ENCODE measurements at places on chromosomes 7 and 10.

DNA sequence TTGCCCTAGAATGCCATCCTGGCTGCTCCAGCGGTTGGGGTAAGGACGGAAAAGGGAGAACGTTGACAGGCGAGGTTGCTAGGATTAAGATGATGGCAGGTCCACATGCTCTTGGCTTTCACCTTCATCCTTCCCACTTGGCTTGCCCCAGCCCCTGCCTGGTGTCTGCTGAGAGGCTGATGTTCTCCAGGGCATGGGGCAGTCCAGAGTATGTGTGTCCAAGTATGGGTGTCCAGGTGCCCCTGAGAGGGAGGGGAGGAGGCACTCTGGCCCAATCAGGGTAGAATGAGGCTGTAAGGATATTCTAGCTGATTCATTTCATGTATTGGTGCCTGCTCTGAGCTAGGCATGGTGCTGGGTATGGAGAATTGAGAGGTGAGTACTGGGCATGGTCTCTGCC, 12.6 kb downstream of the NEURL1 start:
- DNase-seq: no peak

GRCh38 chr10:44292390-44293002, 92.4 kb downstream of the CXCL12 start:
- no peak for DNase-seq

DNA sequence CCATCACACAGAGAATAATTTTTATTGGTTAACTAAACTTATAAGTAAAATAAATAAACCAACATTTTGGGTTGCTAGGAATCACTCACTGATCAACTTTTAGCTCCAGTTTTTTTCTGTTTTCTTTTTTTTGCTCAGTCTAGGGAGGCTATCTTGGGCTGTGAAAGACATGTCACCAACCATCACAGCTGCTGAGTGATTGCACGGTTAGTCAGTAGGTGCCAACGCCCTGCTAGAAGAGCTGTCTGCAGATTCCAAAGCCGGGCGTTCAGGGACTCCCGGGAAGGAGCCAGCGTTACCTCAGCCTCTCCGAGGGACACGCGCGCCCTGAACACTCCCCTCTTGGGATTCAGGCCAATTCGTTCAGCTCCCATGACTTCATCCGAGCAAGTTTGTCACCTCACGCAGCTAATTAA, 604 bp upstream of the STAM start:
- DNase-seq: no peak

DNA sequence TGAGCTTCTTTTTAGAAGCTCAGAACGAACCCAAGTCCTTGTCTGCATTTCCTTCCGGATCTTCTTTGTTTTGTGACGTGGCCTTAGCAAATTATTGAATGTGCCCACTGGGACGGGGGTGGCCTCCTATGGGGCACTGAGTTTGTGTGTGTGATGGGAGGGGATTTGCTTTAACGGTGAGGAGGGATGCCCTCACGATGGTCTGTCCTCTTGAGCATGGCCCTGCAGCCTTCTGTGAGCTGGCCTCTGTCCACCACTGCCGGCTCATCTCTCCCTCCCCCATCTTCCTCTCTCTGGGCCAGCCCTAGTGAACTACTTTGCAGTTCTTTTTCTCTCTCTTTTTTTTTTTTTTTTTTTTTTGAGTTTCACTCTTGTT, 62.9 kb upstream of the MKRN1 start:
- no peak for DNase-seq

DNA sequence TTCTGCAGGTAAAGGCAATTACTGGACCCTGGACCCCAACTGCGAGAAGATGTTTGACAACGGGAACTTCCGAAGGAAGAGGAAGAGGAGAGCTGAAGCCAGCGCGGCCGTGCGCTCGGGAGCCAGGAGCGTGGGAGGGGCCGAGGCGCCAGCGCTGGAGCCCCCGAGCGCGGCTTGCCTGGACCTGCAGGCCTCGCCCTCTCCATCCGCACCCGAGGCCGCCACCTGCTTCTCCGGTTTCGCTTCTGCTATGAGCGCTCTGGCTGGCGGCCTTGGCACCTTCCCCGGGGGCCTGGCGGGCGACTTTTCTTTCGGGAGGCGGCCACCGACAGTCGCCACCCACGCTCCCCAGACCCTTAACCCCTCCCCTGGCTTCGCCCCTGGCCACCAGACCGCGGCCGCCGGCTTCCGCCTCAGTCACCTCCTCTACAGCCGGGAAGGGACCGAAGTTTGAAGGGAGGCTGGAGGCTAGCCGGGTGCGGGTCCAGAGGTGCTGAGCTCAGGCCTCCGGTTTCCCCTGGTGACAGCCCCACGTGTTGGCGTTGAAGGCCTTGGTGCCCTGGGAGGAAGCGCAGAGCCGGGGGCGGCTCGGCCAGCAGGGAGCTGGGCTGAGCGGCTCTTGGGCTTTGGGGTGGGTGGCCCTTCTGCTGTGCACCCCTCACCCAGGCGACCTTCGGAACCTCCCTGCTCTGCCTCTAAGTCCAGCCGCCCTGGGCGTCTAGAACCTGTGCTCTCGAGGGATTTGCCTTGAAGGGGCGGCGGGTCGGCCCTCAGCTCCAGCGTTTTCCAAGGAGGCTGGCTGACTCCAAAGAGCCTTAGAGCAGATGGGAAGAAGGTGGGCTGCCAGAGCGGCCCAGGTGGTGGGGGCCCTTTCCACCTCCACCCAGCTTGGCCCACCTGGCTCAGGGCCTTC, 1.8 kb downstream of the FOXI2 start:
- no peak for DNase-seq

DNA sequence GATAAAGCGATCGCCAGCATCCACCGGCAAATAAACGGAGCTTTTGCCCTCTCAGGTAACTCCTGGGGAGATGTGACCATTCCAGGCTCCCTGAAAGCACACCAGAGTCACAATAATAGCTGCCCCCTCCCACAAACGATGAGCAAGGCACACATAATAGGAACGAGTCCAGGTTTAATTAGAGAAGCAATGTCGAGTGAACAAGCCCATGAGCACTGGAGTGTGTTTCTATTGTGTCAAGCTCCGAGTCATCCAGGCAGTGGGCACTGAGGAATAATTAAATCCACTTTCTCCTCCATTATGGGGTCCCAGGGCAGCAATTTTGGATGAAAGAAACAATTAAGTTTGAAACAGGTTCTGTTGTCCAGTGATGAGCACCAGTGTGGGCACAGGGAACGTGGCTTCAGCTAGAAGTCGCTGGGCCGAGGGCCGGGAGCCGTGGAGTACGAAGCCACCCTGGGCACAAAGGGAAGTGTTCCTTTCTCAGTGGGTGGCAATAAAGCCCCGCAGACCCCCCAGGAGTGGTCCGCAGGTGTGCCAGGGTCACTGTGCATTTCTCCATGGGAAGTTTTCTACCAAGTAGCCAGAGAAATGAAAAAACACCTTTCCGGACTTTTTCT, 12.0 kb downstream of the PNLIPRP2 start:
- DNase-seq: no peak

DNA sequence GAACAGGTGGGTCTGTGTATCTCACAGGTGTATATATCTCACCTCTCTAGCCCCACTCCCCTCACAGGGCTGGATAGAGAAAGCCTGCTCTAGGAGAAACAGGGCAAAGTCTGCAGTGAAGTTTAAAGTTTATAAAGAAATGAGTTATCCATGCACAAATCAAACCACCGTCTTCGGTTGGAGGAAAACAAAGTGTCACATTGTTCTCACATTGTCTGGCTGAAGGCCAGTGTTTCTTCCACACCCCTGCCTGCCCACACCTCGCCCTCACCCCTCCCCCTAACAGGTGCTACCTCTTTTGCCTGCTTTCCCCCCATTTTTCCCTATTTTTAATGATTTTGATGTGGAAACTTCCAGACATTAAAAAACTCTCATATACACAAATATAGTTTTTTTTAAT, 25.8 kb downstream of the AQP1 start:
- DNase-seq: no peak

DNA sequence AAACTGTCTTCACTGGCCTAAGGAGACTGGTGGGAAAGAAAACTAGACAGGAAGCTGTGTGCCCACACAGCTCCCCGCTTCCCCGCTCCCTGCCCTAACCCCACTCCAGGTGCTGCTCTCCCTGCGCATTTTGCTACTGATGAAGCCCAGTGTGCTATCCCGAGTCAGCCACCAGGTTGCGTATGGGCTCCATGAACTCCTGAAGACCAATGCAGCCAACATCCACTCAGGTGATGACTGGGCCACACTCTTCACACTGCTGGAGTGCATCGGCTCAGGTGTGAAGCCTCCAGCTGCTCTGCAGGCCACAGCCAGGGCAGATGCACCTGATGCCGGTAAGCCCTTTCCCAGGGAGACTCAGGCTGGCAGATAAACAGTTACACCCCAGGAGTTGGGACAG, 20.3 kb upstream of the NFKB2 start:
- no peak for DNase-seq

DNA sequence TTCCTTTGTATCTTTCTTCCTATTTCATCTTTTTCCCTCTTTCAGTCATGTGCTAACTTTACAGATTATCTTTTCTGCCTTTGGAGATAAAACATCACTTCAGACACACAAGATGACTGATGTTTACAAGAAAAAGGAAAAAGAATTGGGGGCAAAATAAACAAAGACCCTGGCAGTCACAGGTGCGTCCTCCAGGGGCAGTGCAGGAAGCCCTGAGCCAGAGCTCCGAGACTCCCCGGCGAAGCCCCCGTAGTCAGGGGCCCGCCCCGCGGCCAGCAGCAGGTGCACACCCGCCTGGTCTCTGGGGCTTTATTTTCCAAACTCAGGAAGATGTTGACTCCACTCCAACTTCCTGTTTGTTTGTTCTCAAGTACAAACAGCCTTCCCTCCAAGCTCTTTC, 10.2 kb downstream of the STK32C start:
- DNase-seq: no peak

- DNase-seq: no peak
Measured at GRCh38 chr10:13685885-13686284, 99.1 kb downstream of the PRPF18 start.

DNA sequence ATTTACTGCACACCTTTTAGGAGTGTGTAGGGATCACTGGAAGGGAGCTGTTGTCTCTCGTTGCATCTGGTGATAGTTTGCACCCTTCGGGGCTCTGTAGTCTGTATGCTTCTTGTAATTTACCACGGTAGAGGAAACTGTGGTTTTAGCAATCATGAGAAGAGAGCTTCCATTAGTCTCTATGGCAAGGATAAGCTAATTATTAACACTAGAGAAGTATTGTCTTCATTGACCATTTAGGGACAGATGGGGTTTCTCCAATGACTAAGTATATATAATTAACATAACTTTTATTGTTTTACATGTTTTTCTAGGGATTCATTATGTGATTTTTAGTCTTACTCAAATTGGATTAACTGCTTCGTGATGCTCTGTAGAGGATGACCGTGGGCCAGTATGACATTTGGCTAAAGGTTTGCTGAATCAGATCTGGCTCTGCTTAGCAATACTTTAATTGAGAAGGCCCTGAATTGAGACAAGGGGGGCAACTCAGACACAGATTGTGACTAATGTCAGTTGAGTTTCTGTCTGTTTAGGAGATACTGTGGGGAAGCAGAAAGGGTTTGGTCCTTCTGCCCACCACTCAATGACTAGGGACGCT, 8.7 kb downstream of the SLC18A2 start:
- DNase-seq: no peak

GRCh38 chr7:37097276-37097675, 351.4 kb downstream of the ELMO1 start:
- no peak for DNase-seq

DNA sequence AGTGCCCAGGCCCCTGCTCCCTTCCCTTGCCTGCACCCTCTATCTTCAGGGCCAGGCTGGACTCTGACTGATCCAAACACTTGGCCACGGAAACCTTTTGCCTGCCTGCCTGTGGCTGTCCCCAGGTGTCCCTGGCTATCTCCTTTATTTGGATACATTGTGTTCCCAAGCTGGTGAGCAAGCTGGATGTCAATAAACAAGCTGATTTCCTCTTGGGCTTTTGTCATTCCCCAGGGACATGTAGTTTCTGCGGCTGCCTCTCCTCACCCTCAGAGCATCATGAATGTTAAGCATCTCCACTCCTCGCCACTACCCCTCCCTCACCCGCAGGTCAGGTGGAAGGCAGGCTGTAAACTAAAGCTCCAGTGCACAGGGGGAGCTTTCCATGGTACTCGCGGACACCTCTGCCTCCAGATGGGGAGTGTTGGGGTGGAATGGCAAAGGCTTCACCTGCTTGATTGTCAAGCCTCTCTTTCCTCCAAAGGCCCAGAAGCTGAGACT, 6.9 kb downstream of the GHRHR start:
- no peak for DNase-seq

- no peak for DNase-seq
Measured at GRCh38 chr7:143285470-143285778, 666 bp downstream of the TMEM139 start.

- DNase-seq: no peak
Measured at GRCh38 chr7:139679731-139680594, 97.8 kb downstream of the HIPK2 start.

DNA sequence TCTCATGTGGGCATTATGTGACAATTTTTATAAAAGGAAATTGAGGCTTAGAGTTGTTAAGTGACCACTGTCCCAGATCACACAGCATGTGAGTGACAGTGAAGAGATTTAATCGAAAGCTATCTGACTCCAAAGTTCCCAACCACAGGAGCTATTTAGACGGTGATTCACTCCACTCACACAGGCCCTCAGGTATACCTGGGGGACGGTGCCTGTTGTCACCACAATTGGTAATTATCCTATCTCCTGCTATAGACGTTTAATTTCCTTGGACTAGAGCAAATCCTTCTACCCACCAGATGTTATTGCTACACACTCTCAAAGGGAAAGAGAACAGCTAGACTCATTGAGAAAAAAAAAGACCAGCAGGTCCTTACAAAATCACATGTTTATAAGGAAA, 145.5 kb downstream of the KLF6 start:
- DNase-seq: no peak

GRCh38 chr10:102395400-102396316, at the start of gene NFKB2:
TSS of gene NFKB2 (plus strand) at chr10:102395705. CDS start at chr10:102395960, 255 bp downstream.
- DNase-seq: no peak

GRCh38 chr10:7487528-7487927, 76.7 kb upstream of the SFMBT2 start:
- no peak for DNase-seq

DNA sequence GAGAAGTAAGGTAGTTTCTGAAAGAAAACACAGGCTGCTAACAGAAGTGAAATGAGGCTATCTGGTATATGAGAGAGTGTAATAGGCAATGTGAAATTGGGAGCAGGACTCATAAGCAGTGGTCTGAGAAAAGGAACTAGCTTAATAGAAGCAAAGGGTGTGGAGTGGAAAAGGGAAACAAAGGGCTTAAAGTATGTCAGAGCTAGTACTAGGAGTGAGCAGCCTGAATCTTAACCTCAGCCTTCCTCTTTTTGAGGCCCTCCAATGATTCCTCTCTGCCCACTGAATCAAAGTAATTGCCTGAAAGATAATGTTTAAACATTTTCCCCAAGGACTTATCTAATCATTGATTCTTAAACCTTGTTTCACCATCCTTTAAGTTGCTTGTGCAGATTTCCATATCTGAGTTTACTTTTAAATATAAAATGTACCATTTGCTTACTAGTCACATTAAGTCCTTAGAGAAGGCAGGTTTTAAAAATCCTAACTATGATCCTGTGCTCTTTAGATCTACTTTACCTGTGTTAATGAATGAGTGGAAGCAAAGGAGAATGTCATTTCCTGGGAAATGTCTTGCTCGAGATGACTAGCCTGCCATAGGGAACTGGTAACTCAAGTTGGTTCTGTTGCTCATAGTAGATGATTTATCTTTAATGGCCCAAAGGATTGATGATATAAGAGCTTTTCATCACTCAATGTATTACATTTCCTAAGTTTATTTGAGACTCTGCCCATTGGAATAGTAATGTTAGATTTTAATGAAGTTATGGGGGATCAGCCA, 155.0 kb downstream of the SKAP2 start:
- DNase-seq: no peak

- no peak for DNase-seq
Measured at GRCh38 chr10:31739711-31740110, 188.9 kb downstream of the ARHGAP12 start.

Data from cortex of kidney (tissue), 1 donor.